Right cardiac atrium (tissue), 5 donors: ENCODE measurements at places on chromosomes 16 and 17. TPM values are rescaled to one million over a fixed set of nuclear protein-coding genes. Genes with fewer than 3 reads are reported as not detected.

Gene PDIA2
- 0.91 TPM for polyA plus RNA-seq

Gene SLC5A10
- polyA plus RNA-seq, result 0.61 TPM

Gene SLC2A4
- 83.1 TPM for polyA plus RNA-seq

Gene OMG
- polyA plus RNA-seq, result 0.14 TPM

Gene PRR35
- polyA plus RNA-seq, result not detected

Gene E2F4
- polyA plus RNA-seq, result 33.9 TPM

Gene SECTM1
- 2.5 TPM for polyA plus RNA-seq

Gene RNU2-1
- polyA plus RNA-seq, result not detected

DNA sequence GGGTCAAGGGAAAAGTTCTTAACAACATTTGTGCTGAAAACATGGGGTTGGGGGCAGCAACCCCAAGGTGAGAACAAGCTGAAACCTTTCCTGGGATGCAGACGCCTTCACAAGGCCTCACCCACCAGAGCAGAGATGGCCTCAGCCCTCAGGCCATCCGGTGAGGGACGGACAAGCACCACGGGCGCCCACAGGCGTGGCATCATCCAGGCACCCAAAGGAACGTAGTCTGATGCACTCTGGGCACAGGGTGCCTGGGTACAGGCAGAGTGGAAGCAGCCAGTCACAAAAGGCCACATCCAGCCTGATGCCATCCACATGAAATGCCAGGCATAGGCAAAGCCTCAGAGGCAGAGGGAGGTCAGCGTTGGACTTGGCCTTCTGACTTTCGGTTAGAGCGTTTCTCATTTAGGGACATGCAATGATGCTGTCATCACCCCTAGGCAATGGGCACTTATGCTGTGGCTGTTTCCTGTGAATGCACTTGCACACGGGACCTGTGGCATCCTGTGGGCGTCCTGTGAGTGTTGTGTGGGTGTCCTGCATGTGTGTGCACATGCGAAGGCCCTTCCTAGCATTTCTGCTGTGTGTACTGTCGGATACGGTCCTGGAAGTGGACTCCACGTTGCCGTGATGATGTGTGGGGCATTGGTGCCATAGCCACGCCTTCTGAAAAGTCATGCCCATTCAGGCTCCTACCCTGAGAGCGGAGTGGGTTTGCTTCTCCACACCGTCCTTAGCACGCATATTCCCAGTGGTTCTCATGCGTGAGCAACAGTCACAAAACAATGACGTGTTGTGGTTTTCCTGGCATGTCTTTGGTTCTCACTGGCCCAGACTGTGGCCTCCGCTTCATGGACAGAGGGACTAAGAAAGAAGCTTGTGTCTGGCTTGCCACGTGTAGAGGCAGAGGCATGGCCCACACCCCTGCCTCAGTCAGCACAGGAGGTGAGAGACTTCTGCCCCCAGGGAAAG, 52.7 kb upstream of the ZNF469 start:
- peak; percentile 27 for DNase-seq

- DNase-seq, result no peak
Observed at GRCh38 chr16:68740628-68741346, 3.7 kb downstream of the CDH1 start.

DNA sequence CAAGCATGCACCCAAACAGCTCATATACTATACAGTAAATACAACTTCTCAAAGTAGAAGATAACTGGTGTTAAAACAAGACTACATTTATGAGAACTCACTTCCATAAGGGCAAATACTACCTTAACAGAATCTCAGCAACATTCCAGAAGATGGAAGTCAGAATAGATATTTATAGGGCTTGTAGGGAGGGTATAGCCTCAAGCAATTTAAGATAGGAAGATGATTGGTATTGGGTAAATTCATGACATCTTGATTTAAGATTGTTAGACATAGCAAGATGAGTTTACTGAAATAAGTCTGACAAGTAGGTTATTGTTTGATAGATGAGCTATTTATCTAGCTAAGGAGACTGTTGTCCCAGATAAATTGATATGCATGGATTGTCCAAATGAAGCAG, 250.2 kb downstream of the CDH13 start:
- DNase-seq, result no peak

GRCh38 chr16:55062442-55062841, 131.8 kb downstream of the IRX5 start:
- no peak for DNase-seq

- peak; percentile 95 for DNase-seq
Observed at GRCh38 chr17:77429969-77430752, 289.4 kb downstream of the SEC14L1 start.

GRCh38 chr16:9136596-9136995, 45.2 kb downstream of the HAPSTR1 start:
- DNase-seq, result no peak

GRCh38 chr16:49281843-49282642, 405 bp upstream of the CBLN1 start:
- DNase-seq, result peak; percentile 94

DNA sequence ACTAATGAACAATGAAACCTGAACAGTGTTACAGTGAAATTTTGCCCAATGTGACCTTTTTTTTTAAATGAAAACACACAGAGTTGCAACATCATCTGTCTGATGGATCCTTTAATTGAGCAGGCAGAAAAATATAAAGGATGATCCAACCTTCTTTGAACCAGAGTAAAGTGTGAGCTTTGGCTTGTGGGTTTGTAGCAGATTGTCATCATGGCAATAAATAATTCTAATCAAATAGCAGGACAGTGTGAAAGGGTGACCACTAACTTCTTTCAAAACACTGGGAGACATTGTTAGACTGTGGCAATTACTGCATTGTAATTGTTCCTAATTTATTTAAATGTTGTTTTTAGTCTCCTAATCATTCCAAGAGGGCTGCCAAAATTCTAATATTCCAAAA, 197.2 kb downstream of the CHD9NB start:
- DNase-seq, result no peak

GRCh38 chr17:28124962-28125361, 82.5 kb downstream of the NLK start:
- DNase-seq, result no peak

GRCh38 chr16:88377961-88378360, 4.8 kb upstream of the ZNF469 start:
- DNase-seq, result no peak

DNA sequence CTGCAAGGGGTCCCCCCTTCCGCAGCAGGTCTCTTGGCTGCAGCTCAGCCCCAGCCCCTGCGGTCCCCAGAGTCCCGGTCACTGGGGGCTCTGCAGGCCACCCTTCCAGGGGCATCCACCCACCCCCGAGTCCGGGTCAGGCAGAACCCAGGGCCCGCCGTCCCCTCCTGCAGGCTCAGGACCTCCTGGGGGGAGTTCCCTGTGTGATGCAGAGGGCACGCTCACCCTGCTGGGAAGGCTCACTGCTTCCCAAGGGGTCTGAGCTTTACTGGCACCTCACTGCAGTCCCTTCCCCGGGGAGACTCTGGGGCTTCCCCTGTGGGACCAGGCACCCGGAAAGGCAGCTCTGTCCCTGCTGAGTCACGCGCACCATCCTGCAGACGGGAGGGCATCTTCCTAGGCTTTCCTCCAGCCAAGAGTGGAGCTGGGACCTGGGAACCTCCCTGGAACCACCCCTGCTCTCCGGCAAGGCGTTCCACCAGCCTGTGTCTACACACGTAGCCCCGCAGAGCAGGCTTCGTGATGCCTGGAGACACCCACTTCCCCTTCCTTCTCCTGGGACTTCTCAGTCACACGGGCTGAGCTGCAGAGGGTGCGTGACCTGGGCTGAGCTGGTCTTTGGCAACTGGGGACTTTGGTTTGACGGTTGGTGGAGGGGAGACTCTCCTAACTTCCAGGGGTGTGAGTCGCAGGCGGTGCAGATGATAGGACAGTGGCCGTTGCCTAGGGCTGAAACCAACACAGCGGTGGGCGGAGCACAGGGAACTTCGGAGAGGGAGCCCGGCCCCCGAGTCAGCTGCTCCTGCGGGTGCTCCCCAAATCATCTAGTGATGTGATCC, 23.4 kb downstream of the SLC25A10 start:
- DNase-seq, result no peak

DNA sequence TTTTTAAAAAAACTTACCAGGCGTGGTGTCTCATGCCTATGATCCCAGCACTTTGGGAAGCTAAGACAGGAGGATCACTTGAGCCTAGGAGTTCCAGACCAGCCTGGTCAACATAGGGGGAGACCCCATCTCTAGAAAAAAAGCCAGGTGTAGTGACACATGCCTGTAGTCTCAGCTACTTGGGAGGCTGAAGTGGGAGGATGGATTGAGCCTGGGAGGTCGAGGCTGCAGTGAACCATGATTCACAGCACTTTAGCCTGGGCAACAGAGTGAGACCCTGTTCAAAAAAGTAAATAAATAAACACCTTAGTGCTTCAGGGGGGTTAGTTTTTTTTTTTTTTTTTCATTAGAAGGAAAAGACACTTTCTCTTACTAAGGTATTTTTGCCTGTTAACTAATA, 58.9 kb upstream of the LRRC37A3 start:
- DNase-seq, result no peak

GRCh38 chr16:2159175-2159838, 3.7 kb downstream of the TRAF7 start:
- DNase-seq, result peak; percentile 69

DNA sequence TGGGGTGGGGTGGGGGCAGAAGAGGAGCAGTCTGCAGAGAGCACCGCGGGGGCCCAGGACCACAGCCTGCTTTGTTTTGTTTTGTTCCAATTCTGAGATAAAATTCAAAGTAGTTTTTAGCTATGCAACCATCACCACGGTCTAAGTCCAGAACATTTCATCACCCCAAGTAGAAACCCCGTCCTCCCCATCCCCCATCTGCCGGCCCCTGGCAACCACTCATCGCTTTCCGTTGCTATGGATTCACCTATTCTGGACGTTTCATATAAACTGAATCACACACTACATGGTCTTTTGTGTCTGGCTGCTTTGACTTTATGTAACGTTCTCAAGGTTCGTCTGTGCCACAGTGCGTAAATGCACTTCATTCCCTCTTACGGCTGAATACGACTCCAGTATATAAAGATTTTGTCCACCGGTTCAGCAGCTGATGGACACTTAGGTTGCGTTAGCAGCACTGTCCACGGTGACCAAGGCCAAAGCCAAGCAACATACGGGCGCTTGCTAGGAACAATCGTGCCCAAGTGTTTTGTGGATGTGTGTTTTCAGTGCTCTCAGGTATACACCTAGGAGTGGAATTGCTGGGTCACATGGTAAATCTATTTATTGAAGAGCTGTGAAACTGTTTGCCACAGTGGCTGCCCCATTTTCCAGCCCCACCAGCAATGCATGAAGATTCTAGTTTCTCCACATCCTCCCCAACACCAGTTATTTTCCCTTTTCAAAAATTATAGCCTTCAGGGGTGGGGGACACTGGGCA, 27.7 kb upstream of the RASD1 start:
- DNase-seq, result no peak

GRCh38 chr16:6232056-6232455, 1100.6 kb upstream of the RBFOX1 start:
- DNase-seq, result no peak

DNA sequence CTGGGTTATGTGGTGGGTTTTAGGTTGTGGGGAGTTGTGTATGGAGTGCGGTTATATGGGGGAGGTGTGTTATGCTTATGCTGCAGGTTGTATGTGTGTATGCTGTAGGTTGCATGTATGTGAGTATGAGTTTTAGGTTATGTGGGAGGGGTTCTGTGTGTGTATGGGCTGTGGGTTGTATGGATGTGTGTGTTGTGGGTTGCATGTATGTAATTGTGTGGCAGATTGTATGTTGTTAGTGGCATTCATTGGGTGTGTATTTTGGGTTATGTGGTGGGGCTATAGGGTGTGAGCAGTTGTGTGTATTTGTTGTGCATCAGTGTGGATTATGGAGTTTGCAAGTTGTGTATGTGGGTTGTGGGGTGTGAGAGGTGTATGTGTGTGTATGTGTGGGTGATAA, 277.4 kb downstream of the NPIPA8 start:
- no peak for DNase-seq

DNA sequence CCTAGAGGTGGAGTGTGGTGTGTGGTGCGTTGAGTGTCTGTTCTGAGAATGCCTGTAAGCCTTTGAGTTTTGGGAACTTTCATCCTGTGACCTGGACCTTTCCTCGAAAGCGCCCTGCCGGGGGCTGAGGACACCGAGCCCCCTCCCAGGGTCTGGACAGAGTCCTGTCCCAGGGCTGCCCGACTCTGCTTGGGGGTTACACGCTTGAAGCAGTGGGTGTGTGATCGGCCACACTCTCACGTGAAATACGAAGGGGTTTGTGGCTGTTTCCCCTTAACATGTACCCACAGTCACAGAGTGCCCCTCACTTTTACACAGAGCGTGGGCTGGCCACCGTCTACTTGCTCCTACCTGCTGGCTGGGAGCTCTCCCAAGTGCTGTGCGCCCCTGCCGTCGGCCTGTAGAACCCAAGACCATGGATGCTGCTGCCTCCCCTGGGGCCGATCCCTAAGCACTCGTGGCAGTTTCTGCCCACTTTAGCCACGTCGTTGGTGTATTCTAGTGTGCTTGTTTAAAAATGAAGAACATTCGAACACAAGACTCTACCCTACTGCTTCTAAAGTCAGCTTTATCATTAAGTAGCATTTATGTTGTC, 6.8 kb downstream of the ZNF750 start:
- no peak for DNase-seq

- DNase-seq, result peak; percentile 38
Observed at GRCh38 chr17:17387498-17388362, 84.6 kb downstream of the NT5M start.

GRCh38 chr17:71699907-71700306, 420.9 kb upstream of the SOX9 start:
- DNase-seq, result no peak

GRCh38 chr17:62587554-62587953, 39.9 kb upstream of the MRC2 start:
- no peak for DNase-seq

- DNase-seq, result no peak
Observed at GRCh38 chr17:64599187-64599676, 62.9 kb downstream of the SMURF2 start.

DNA sequence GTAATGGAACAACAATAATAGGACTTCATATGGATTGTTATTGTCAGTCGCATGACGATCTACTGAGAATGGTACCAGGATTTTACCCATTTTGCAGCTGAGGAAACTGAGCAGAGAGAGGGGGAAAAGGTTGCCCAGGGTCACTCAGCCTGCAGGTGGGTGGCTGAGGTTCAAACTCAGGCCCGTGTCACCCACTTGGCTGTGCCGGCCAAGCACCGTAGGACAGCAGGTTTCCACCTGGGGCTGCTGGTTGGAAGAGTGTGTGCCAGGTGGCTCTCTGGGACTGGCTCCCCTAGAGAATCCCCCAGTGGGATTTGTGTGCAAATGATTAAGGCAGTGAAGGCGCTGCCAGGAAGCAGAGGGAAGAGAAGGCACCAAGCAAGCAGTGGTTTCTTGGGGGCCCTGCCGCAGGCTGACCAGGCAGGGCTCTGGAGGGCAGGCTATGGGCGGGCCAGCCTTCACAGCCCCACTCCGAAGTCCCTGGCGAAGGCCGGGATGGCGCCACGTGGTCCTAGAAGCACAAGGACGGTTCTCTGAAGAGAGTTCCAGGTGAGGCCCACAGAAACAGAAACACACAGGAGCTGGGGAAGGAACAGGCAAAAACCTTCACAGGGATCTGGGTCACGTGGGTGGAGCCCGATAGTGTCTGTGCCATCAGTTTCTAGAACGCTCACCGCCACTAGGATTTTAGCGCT, 163.5 kb downstream of the IRF8 start:
- no peak for DNase-seq

- DNase-seq, result no peak
Observed at GRCh38 chr16:72873853-72874252, 174.1 kb downstream of the ZFHX3 start.
